ENCODE measurements at places on chromosomes 13 and 19.

GRCh38 chr13:35460061-35460460, 16.4 kb downstream of the MAB21L1 start:
- DNase-seq: no peak

DNA sequence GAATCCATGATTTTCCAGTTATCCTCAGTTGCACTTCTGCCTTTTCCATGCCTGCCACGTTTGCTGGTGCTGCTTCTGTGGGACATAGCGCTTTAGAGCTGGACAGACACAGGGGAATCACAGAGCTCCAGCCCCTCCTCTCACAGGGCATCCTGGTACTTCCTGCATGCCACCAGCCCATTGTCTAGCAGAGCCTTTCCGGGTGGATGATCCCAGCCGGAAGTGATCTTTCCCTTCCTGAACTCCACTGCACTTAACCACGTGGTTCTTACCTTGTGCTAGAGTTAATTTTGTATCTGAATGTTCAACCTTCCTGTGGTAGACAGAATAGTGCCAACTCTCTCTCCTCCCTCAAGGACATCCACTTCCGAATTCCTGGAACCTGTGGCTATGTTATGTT, 12.6 kb upstream of the OLFM4 start:
- DNase-seq: no peak

GRCh38 chr13:77397636-77398035, 70.7 kb upstream of the MYCBP2 start:
- no peak for DNase-seq

GRCh38 chr13:76853481-76853880, 32.7 kb downstream of the KCTD12 start:
- DNase-seq: no peak

- DNase-seq: no peak
These were observed 111.0 kb upstream of the KL start for GRCh38 chr13:32905063-32905863.

DNA sequence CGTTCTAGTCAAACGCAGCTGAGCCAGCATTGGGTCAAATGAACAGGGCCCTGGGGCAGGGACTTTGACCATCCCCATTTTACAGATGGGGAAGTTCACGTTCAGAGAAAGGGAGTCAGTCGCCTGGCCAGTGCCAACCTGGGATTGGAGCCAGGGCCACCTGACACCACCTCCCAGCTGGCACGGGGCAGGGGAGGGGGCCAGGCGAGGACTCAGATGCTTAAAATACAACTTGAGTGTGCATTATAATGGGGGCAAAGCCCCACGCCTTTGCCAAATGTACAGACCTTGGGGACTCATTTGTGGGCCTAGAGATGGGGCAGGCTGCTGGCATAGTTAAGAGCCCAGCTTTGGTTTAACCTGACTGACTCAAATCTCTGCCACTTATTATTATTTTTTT, 14.6 kb downstream of the PRR12 start:
- no peak for DNase-seq

DNA sequence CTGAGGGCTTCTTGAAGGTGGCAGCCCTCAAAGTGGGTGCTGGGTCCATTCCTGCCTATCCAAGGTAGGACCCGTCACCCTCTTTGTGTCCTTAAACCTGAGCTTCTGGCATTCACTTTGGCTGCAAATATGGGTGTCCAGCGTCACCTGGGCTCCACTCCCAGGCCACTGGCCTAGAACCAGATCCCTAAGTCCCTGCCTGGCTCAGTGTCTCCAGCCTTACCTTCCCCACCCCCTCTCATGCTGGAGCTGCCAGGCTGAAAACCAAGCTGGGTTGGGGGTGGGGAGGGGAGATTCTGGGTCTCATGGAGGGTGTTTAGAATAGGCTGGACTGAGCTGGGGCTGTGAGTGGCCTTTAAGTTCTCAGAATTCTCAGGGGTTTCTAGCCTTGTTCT, 12.4 kb downstream of the PDE4A start:
- DNase-seq: no peak

DNA sequence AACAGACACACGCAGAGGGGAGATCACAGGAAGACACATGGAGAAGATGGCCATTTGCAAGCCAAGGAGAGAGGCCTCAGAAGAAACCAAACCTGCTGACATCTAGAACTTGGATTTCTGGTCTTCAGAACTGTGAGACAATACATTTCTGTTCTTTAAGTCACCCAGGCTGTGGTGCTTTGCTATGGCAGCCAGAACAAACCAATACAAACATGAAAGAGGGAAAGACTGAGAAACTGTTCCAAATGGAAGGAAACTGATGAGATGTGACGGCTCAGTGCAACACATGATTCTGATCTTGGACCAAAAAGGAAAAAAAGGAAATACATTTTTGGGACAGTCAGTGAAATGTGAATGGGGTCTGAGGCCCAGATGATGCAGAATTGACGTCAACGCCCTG, 30.2 kb upstream of the SACS start:
- DNase-seq: no peak

DNA sequence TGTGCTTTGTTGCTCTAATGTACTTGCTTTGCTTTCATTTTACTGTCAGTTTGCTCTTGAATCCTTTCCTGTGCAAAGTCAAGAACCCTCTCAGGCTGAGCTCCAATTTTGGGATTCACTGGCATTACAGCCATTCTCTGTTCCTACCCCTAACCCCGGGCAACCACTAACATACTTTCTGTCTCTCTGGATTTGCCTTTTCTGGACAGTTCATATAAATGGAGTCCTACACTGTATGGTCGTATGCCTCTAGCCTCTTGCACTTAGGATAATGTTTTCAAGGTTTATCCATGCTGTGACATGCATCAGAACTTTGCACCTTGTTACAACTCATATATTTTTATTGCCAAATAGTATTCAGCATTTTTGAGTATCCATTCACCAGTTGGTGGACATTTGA, 2.7 kb upstream of the TEX30 start:
- DNase-seq: no peak

DNA sequence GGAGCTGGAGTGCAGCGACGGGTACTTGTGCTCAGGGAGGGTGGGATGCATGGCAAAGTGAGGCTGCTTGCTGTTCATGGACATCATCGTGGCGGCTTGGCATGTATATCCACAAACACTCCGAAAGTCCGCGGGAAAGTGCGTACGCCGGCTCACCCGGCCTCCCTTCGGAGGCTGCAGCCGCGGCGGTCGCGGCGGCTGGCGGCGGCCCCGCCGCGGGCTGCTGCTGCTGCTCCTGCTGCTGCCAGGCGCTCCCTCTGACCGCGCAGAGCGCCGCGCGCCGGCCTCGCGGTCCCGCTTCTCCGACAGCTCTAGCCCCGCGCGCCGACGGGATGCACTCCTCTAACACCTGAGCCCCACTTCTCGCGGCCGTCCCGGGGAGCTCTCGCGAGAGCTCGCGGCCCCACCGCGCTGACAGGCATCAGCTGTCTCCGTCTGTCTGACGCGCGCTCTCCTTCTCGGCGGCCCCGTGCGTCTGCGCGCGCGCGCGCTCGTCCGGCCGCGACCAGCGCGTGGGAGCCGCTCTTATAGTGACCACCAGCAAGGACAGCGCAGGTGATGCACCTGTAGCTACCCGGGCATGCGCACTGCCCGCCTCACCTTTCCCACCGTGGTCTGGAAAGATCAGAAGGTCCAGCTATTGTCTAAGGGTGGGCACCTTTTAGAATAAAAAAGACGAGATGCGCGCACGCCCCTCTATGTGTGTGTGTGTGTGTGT, at the start of gene POU4F1:
Gene POU4F1, minus strand, starts transcription at position 313 of the 718 bp plus-strand sequence. Its CDS starts 226 bp downstream, at position 87.
- DNase-seq: peak; percentile 78

GRCh38 chr19:54248016-54248601, 5.5 kb upstream of the LILRA6 start:
- peak; percentile 46 for DNase-seq

GRCh38 chr13:23848019-23848418, 41.2 kb downstream of the MIPEP start:
- DNase-seq: no peak

DNA sequence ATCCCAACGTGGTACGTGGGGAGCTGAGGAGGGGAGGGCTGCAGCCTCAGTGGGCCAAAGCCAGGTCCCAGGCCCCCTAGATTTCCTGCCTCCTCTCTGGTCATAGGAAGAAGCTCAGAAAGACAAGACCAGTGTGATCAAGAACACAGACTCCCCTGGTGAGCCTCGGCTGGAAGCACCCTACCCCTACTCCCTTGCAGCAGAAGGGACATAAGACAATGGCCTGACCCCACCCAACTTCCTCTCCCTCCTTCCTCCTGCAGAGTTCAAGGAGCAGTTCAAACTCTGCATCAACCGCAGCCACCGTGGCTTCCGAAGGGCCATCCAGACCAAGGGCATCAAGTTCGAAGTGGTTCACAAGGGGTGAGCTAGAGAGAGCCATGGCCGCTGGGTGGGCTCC, 11.5 kb downstream of the PODNL1 start:
- no peak for DNase-seq

DNA sequence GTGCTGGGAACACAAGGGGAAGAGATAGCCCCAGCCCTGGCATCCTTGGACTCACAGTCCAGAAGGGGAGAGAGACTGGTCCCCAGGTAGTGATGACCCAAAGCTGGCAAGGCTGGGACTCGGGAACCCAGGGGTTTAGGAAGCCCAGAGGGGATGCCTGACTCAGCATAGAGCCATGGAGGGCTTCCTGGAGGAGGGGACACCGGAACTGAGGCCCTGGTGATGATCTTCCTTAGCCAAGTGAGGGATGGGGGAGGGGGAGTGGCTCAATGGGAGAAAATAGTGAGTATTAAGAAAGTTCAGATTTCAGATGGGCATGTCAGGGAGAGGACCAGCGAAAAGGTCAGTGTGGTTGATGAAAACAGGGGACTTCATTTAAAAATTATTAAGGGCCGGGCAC, 26.8 kb downstream of the EXOC3L2 start:
- no peak for DNase-seq

- peak; percentile 66 for DNase-seq
These were observed at the start of gene USF2 for GRCh38 chr19:35268536-35269437. Gene USF2 (plus strand): TSS chr19:35268962. CDS start chr19:35269102, 140 bp downstream.

GRCh38 chr19:19677579-19677978, 8.9 kb downstream of the ZNF101 start:
- DNase-seq: no peak

DNA sequence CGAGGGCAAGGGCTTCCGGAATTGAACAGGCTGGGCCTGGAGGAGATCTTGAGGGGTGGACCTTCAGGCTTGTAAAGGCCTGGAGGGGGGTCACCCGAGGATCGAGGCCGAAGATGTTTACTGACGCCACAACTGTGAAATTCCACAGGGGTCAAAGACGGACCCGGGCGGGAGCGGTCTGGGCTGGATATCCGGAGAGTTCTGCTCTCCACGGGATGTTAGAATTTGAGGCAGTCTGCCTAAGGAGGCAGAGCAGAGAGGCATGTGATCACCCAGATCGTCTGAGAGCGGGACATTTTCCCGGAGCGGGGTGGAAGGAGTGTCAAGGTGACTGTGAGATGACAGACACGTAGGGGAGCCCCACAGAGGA, 13.2 kb downstream of the KLHL26 start:
- DNase-seq: peak; percentile 76

DNA sequence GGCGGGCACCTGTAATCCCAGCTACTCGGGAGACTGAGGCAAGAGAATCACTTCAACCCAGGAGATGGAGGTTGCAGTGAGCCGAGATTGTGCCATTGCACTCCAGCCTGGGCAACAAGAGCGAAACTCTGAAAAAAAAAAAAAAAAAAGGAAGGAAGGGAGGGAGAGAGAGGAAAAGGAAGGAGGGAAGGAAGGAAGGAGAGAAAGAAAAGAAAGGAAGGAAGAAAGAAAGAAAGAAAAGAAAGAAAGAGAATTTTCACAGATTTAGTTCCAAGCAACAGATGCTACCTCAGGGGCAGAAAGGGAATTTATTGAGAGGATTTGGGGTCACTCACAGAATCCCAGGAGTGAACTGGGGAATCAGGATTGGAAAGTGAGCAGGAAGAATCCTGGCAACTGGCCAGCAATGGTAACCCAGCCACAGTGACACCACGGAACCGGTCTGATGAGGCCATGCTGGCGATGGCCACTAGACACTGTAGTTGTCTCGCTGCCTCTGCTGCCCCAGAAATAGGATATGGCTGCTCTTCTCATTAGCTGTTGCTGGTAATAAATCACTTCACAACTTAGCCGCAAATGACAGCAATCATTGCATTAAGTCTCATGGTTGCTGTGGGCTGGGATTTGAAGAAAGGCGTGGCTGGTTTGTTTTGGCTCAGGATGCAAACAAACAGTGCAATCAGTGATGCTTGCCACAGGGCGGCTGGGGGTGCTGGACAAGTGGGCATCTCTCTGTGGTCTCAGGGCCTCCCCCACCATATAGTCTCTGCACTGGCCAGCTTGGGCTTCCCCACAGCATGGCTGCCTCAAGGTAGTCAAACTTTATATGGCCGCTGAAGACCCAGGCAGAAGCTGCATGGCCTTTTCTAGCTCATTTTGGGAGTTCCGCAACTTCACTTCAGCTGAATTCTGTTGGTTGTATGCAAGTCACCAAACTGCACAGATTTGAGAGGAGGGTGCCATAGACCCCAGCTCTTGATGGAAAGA, 5.2 kb upstream of the BCAM start:
- no peak for DNase-seq

GRCh38 chr13:38824342-38824741, 137.5 kb downstream of the FREM2 start:
- DNase-seq: no peak

DNA sequence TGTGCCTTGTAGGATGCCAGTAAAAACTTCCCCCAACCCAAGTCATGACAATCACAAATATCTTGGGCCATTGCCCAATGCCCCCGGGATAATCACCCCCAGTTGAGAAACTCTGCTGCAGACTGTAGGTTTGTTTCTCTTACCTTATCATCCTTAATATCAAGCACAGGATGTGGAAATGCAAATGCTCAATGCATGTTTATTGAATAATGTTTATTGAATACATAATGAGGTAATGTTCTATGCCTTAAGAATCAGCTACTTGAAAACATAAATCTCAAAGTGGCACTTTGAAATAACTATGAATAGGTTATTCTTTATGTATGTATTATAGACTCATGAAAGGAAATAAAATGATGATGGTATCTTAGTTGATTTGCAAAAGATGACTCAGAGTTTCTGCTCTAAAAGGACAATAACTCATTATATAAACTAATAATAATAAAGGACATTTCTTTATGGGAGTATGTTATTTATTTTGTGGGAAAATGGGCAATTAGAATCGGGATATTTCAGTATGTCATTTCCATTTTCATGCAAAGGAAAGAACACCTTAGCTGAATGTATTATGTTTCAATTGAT, 414.2 kb downstream of the EFNB2 start:
- DNase-seq: peak; percentile 13

GRCh38 chr19:5895890-5896289, 7.7 kb downstream of the NDUFA11 start:
- DNase-seq: no peak

GRCh38 chr13:66618702-66619101, 611.4 kb downstream of the PCDH9 start:
- DNase-seq: peak; percentile 63

All from lung microvascular endothelial cell (primary cell).